ENCODE measurements at places on chromosomes 3 and 15.

DNA sequence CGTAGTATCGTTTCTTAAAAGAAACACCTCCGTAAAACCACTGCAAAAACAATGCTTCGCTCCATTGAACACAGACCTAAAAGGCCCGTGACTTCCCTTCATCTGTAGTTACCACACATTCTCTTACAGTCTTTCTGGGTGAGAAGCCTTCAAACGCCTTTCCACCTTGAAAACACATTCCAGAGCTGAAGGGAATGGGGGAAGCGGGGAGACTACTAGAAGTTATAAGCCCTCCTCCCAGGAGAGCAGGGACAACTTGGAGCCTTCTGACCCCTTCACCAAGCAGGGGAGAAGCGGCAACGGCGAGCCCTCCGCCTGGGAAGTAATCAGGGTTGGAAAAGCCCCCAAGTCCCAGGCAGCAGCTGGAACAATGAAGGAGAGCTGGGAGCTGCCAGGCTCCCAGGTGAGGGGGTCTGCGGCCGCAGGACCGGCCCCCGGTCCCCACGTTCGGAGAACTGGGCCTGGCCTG, 461 bp downstream of the SECISBP2L start:
- no peak for DNase-seq

DNA sequence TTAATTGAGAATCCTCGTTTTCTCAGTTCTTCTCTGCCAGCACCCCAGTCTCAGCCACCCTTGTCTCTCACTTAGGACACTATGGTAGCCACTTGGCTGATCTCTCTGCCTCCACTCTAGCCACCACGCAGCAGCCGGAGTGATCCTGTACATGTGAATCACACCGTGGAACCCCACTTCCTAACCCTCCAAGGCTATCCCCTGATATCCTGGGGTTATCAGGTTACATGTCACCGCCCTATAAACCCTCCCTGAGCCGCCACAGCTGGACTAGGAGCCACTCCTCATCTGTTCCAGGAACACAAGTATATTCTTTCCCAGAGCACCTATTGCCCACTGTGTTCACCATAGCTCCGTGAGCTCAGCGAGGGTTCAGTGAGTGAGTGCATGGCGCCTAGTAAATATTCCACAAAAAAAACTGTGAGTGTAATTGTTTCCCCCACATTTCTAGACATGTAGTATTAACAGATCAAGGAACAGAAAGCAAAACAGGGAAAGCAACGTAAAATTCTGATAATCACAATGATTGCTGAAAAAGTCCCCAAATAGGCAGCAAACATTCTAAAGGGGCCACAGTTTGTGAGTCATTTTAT, 661 bp upstream of the PARP14 start:
- no peak for DNase-seq

GRCh38 chr3:110362751-110363150, 708.9 kb upstream of the NECTIN3 start:
- DNase-seq: no peak

- DNase-seq: no peak
Observed at GRCh38 chr15:100922192-100923040, 3.3 kb downstream of the LRRK1 start.

GRCh38 chr3:161371441-161372320, at the start of gene SPTSSB:
Gene SPTSSB (minus strand): TSS chr3:161371517. CDS start chr3:161346323, 25,194 bp downstream.
- no peak for DNase-seq

- peak; percentile 62 for DNase-seq
Observed at GRCh38 chr3:123584284-123584987, 417 bp downstream of the HACD2 start.

GRCh38 chr3:12405432-12406272, 78.6 kb upstream of the TSEN2 start:
- no peak for DNase-seq

DNA sequence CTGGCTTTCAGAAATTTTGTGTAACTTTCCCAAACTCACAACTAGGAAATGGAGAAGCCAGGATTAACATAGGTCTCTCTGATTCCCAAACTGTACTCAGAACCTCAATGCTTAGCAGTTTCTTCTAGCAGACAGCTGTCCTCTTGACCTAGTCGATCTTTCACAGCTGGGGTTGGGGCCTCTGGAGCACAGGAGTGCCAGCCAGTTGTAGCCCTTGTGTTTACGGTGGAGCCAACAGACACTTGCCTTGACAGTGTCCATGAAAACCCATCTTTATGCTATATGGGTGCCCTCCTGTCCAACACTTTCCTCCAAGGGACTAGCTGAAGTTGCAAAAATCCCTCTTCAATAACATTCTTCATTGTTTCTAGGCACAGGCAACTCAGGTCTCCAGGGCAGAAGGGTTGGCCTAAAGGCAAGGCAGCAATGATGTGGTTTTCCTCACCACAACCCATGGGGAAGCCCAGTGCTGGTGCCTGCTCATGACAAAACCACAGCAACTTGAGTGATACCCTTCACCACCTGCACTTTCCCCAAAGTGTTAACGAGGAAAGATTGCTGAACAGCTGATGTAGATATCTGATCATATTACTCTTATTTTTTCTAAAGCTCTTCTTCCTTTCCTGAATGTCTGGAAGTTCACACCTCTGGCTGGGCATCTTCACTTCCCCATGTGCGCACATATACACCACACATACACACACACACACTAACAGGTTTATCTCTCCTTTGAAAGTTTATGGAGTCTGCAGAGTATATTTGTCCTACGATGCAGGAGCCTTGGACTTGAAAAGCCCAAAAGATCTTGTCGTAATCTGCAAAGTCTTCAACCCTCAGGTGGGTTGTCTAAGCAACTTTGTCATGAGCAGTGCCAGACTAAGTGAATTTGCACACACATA, 11.0 kb upstream of the KNG1 start:
- DNase-seq: no peak

- DNase-seq: no peak
Observed at GRCh38 chr3:128262457-128262856, 109.2 kb downstream of the EEFSEC start.

GRCh38 chr3:156693166-156693565, 18.8 kb downstream of the TIPARP start:
- DNase-seq: no peak

DNA sequence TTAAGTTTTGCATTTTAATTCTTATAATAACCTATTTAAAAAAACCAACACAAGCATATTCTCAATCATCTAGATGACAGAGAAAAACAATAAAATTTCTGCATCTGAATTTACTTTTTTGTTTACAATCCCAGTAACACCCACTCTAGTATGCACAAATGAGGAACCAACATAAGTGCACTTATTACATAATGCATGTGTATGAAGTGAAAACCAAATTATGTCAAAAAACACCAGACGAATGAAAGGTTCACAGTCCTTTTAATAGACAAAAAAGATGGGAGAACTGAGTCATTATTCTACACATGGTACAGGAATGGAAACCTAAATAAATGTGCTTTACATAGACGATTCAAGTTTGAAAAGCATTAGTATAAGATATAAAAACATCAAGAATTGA, 91.7 kb downstream of the NR1I2 start:
- no peak for DNase-seq

DNA sequence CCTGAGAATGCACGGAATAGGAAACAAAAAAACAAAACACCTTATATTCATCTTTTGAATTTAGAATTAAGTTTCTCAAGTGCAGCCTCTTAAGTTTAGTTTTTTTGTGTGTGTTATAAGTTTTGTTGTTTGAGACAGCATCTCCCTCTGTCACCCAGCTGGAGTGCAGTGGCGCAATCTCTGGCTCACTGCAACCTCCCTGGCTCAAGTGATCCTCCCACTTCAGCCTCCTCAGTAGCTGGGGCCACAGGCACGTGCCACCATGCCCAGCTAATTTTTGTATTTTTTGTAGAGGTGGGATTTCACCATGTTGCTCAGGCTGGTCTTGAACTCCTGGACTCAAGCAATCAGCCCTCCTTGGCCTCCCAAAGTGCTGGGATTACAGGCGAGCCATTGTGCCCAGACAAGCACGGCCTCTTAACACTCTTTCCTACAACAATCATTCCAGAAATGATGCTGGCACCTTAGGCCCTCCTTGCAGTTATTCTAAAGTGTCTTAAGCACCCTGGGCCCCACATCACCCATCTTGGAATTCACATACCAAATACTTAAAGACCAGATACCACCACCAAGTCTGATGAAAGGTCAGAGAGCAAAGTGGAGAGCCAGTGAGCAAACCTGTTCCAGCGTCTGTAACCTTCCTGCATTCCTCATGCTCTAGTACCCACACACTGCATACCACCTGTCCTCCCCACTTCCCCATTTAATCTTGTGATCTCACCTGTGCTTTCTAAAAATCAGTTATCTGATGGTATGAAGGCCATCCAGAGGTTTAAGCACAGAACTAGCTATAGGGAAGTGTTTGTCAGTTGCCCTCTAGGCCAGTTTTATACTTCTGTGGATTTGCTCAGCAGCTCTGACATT, 6.9 kb upstream of the SPG11 start:
- DNase-seq: no peak

DNA sequence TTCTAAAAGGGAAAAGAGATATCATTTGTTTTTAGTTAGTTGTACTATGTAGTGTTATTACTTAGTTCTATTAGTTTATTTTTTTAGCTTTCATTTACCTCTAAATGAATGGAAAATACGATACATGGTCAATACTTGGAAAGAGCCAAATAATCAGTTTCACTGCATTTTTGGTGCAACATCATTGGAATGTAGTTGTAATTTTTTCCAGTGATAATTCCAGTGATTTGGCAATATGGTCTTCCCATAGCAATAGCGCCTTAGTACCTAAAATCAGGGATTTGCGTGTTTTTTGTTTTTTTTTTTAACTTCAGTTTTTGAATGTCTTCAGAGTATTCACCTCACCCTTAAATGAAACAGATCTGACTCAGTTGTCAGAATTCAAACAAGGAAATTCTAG, 41.8 kb downstream of the RAB8B start:
- DNase-seq: no peak

GRCh38 chr15:31352911-31353811, 26.5 kb downstream of the KLF13 start:
- DNase-seq: no peak

- no peak for DNase-seq
Observed at GRCh38 chr3:157776861-157777260, 273.6 kb upstream of the VEPH1 start.

- no peak for DNase-seq
Observed at GRCh38 chr15:51283026-51283425, 55.4 kb downstream of the CYP19A1 start.

Measured in cortex of kidney (tissue), 1 donor.